Liver (tissue), 10 donors: ENCODE measurements at places on chromosomes 13 and 19.

DNA sequence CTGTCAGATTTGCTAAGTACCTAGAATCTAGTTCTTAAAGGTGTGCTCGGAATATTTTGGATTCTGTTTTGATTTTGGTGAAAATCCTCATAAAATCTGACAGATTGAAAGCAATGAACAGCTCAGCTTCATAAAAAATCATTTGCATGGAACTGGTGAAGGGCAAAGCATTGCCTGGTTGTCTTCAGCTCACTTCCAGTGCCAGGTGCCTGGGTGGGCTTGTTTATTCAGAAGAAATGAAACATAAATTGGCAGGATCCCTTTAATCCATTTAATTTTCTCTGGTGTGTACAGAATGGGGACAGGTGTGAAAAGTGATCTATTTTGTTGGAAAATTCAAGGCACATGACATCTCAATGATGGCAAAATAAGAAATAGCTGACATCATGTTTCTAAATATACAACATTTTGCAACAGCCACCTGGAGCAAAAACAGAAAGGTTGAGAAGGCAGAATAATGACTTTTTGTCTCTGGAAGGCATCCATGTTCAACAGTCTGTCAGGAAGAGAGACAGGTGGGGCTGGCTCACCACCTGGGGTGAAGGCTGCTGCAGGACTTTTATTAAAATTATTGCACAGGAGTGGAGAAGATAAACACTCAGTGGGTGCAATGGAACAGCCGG lies 52.2 kb downstream of the RFC3 start:
- DNase-seq: no peak

DNA sequence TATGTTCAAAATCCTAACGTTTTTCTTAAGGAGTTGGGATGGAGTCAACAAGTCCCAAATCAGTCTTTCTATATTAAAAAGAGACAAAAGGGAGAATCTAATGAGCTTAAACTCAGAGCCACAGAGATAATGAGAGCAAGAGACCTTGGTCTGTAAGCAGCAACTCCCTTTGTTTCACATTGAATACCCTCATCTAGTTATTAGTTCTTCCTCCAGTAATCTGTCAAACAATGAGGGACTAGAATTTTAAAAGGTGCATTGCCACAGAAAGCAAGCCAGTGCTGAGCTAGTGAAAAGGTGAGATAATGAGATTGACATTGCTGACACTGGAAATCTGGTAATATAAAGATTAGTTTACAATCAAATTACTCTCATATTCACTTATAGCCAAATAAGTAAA lies 718.6 kb downstream of the DACH1 start:
- DNase-seq: no peak

DNA sequence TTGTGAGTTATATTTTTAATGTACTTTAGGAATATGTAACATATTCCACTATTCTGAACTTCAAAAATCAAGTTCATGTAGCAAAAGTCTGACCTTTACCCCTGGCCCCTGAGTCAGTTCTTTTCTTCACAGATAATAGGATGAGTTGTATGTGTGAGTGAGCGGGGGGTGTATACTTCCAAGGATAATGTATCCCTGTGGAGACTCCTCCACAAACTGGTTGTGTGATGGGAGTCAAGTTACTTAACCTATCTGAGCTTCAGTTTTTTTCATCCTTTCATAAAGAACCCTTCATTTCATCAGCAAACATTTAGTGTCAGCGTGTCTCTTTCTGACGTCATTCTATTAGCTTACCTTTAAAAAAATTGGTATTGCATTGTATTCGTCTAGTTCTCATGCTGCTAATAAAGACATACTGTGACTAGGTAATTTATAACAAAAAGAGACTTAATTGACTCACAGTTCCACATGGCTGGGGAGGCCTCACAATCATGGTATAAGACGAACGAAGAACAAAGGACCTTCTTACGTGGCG lies 288.1 kb upstream of the GPC6 start:
- DNase-seq: no peak

DNA sequence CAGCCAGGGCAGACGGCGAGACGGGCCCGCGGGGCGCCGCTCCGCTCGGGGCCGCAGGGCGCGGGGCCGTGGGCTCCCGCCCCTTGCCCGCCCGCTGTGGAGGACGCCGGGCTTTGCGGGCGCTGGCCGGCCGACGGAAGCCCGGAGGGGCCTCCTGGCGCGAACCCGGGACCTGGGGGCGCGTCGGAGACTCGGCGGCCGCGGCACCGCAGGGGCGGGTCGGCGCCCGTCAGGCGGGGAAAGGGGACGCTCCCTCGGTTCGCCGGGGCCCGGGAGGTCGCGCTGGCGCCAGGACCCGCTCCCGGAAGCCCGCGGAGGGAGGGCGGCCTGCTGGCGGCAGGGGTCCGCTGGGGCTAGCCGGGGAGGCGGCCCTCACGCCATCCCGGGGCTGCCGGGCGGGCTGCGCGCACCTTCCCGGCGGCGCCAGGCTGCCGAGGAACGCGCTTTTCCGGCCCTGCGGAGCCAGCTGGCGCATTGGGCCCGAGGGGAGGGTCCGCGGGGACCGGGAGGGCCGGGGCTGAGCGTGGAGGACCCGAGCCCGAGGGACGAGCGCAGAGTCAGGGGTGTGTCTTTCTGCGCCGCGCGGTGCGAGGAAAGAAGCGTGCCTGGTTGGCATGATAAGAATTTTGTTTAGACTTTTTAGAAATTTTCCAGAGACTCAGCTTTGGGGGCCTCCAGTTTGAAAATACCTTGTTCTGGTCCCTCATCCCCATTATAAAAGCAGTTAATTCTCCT lies 511 bp downstream of the GARRE1 start:
- peak; percentile 60 for DNase-seq

GRCh38 chr19:38360839-38361631 lies 13.3 kb upstream of the PSMD8 start:
- DNase-seq: no peak

DNA sequence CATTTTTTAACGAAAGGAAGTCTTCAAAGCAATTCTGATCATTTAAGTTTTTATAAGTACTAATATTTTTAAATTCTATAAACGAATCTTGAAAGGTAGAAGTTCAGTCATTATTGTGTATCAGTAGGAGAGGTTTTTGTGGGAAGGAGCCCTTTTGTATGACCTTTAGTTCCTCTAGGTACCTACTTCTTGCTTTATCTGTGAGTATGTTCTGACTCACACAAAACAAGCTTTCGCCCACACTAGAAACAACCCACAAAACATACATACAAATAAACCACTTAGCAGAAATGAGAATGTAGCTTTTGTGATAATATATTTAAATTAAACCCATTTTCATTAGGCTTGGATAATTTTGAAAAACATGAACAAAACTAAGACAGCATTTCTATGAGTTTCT lies 27.8 kb downstream of the ERCC5 start:
- no peak for DNase-seq

- DNase-seq: no peak
Observed at GRCh38 chr19:41356984-41357739, 3.4 kb upstream of the TGFB1 start.

- no peak for DNase-seq
Observed at GRCh38 chr19:2136796-2137195, 14.6 kb downstream of the AP3D1 start.

DNA sequence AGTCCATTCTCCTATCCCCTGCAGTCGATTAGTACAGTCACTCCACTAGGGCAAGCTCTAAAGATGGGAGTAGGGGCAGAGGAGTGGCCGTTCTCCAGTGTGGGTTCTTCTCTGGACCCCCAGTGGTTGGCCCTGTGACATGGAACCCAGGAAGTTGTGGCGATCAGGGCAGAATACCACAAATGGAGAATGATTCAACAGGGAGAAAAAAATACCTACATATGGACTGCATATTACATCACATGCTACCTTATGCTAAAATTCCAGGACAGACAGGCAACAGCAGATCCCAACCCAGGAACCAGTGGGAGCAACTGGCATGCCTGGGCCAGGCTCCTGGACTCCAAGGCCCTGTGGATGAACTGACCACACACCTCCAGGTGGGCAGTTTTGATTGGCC lies 20.4 kb downstream of the POU2F2 start:
- DNase-seq: no peak
